ENCODE measurements at places on chromosomes 12 and 14.

DNA sequence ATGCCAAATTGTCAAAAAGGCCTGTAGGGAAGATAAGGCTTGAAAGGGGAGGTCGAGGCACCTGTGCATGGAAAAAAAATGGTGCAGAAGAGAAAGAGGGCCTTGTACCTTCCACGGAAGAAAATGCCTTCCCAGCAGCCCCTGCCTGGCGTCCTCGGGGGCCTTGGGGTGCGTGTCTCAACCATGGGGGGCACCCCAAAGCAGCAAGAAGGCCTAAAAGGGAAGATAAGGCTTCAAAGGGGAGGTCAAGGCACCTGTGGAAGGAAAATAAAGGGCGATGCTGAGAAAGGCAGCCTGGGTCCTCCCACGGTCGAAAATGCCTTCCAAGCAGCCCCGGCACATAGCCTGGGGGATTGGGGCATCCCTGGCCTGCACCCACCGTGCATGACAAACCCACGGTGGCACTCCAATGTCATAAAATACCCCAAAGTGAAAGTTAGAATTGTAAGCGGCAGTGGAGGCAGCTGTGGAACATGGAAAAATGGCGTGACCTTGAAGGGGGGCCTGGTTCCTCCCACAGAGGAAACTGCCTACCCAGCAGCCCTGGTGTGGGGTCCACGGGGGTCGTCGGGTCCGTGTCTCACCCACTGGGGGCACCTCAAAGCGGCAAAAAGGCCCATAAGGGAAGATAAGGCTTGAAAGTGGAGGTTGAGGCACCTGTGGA is 275.0 kb downstream of the ALG10 start:
- no peak for DNase-seq

- no peak for DNase-seq
These were observed 66.4 kb downstream of the PPM1A start for GRCh38 chr14:60315196-60315990.

- DNase-seq = no peak
These were observed 14.1 kb upstream of the NT5DC3 start for GRCh38 chr12:103855036-103855712.

DNA sequence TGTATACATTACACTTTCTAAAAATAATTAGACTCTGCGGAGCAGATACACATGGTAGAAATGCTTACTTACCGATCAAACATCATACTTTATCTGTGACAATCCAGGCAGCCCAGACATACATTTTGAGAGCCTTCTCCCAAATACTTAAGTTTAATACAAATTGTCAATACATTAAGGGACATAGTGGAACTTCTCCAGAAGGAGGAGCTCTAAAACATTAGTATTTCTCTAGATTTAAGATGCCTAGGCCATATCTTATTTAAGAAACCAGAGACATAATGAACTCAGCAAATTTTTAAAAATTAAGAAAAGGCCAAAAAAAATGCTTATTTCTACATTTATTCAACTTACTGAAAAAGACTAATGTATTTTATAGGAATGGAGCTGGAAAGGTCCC is 16.1 kb downstream of the ACSM4 start:
- no peak for DNase-seq

- no peak for DNase-seq
These were observed 52.5 kb upstream of the EVL start for GRCh38 chr14:100012478-100013327.

Measured in Ammon's horn (tissue), 1 donor.